ENCODE measurements at places on chromosomes 6 and 20. TPM values are rescaled to one million over a fixed set of nuclear protein-coding genes. Genes with fewer than 3 reads are reported as not detected.

ARMC12 gene
- not detected for total RNA-seq

LIN28B gene
- total RNA-seq = 0.29 TPM

CTCFL gene
- not detected for total RNA-seq

TAAR6 gene
- not detected for total RNA-seq

HEY2 gene
- 0.36 TPM for total RNA-seq

CLDN20 gene
- not detected for total RNA-seq

BTN1A1 gene
- total RNA-seq = not detected

Measured in RPMI7951 (cell line).